ENCODE measurements at places on chromosomes 1 and 21.

GRCh38 chr1:26585471-26585870, 55.9 kb downstream of the RPS6KA1 start:
- DNase-seq: no peak

GRCh38 chr1:106526650-106527049, 529.8 kb upstream of the PRMT6 start:
- DNase-seq: no peak

DNA sequence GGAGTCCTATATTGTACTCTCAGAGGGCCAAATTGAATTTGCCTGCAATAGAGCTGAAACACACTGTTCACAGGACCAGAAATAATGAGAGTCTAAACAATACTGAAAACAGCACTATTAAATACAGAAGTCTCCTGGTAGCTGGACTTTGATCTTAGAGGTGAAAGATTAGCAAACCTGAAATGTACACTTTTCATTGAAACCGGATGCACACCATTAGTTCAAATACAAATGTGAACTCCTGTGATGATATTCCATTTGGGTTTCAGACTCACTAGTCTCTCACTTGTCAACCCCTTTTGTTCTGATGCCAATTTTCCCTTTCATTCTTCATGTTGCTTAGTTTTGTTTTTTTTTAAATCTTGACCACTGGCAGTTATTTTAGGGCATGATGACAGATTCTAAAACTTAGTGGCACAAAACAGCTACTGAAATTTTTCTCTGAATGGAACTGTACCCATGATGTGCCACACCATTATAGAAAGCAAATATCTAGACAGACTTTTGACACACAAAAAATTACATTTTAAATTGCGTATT, 5.9 kb upstream of the TNFSF4 start:
- DNase-seq: no peak

DNA sequence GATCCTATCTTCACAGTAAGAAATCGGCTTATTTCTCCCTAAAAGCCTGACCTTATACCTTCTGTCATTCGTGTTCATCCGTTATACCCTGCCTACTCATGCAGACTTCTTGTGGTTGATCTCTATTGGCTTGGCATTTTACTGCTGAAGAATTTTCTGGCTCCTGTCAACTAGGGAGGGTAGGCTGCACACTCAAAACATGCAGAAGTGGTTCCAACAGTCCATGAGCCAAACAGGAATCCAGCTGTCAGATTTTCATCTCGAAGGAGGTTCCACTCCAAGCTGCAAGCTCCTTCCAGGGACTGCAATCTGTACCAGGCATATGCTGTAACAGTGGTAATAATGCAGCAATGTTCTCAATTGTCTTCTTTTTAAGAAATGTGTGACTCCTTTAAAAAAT, 10.1 kb downstream of the DNAJC11 start:
- no peak for DNase-seq

- no peak for DNase-seq
Measured at GRCh38 chr1:226557424-226557823, 8.9 kb downstream of the STUM start.

DNA sequence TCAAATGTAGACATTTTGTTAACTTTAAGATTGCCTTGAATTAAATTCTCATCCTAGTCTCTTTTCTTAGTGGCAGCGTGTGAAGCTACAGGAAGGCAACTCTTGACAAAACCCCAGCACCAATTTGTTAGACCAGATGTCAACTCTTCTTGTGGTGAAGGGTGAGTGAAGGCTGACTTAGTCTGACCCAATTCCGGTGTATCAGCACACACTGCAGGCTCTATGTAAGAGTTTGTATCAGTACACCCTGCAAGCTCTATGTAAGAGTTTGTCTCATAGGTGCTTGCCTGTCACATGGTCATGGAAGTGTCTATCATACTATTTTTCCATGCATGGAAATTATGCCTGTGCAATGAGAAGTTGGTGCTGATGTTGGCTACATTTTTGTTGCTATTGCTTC, 16.8 kb downstream of the CR2 start:
- no peak for DNase-seq

GRCh38 chr1:177190308-177190970, 19.7 kb downstream of the BRINP2 start:
- DNase-seq: no peak

- DNase-seq: no peak
Measured at GRCh38 chr1:59183749-59184317, 113.1 kb upstream of the FGGY start.

DNA sequence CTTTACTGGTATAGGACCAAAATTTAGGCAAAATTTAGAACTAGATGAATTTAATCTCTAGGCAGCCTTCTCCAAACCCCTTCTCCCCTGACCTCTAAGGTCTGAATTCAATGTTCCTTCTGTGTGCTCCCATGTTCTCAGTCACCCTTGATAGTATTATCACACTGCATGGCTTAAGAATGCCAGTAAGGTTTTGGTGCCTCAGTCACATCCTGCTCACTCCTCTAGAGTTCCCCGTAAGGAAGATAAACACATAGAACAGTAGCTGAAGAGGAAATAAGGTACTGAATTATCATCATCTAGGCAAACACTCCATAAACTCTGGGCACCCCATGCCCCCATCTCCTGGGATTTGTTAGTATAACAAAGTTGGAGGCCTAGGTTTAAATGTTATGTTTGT, 18.2 kb downstream of the PRRX1 start:
- DNase-seq: no peak

DNA sequence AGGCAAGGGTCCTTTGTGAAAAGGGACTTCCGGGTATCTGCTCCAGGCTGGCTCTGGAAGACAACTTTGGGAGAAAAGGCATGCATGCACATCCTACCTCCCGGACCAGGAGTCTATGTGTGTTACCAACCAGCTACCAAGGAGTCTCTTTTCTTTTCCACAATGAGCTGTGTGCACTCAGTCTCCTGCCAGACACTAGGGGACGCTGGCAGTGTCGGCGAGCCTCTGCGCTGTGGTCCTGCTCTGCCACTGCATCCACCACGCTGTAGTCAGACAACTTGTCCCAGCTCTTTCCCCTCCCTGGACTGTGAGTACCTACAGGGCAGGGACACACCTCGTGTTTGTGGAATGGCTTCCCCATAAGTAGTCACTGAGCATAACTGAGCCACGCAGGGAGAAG, 5.1 kb upstream of the SSR2 start:
- DNase-seq: no peak

DNA sequence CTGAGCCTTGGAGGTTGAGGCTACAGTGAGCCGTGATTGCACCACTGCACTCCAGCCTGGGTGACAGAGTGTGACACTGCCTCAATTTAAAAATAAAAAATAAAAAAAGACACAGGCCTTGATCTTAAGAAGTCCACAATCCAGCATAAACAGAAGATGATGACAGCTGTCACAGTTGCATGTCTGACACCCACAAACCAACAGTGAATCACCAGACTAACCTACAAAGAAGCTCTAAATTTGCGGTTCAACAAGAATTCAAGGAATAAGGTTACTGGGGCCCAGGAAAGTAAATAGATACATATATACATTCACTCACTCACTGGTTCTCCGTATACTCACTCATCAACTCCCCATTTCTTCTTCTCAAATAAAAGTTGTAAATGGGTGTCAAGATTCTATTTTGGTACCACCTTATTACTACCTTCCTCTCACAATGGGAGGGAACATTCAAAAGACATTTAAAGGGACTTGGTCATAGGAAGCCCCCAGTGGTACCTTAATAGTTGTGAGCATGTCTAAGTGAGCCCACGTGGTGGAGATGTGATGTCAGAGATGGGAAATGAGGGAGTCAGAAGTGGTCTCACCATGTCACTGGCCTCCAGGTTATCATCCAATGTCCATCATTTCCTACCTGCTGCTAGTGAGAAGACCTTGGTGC, 66.9 kb upstream of the PRDX6 start:
- DNase-seq: no peak

DNA sequence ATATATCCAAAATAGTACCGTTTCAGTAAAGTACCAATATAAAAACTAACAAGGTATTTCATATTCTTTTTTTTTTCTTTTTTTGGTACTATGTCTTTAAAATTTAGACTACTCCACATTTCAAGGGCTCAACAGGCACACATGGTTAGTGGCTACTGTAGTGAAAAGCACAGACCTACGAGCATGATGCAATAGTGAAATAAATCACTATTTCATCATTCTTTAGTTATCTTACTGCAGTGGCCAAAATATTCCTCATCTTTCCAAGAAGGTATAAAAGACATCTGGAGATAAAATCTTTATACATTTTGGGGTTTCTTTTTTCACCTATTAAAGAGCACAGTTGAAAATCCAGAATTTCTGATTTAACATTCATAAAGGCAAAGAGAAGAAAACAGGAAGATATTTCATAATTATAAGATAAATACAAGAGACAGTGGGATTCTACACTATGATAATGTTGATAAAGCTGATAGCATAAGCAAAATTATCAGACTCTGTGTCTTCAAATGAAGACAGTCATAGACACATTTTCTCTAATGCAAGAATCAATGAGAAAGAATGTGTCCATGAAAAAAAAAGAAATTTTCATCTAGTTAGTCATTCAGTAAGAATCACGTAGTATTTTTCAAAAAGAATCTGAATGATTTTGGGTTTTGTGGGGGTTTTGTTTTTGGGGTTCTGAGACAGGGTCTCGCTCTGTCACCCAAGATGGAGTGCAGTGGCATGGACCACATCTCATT, 41.9 kb downstream of the CEP170 start:
- no peak for DNase-seq

- no peak for DNase-seq
Measured at GRCh38 chr1:236681219-236681618, 5.1 kb upstream of the ACTN2 start.

DNA sequence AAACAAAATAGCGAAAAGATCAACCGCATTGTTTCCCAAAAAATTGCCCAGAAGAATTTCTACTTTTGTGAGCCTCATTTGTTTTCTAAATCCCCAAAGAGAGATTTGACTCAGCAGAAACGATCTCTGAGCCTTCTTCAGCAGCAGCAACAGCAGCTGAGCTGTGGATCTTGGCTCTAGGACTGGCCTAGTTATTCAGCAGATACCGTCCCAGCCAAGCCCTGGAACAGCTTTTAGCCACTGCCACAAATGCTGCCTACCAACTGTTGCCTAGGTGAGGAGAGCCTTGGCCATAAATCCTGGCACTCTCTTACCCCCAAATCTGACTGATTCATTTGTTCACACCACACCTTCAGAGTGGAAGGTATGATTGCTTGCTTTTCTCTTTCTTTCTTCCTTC, 320.1 kb downstream of the TGFB2 start:
- no peak for DNase-seq

GRCh38 chr1:89943846-89944781, 50.8 kb upstream of the ZNF326 start:
- DNase-seq: no peak

GRCh38 chr1:172980456-172980855, 70.3 kb downstream of the TNFSF18 start:
- no peak for DNase-seq

DNA sequence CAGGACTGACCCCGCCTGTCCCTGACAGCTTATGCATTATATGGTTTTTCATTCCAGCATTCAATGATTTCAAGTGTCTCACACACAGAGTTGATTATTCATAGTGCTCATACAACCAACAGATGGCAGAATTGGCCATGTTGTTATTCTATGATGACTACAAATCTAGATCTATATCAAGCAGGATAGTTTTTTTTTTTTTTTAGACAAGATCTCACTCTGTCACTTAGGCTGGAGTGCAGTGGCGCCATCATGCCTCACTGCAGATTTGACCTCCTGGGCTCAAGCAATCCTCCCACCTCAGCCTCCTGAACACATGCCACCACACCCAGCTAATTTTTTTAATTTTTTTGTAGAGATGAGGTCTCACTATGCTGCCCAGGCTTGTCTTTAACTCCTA, 40.1 kb upstream of the LRRC8D start:
- DNase-seq: no peak

- no peak for DNase-seq
Measured at GRCh38 chr1:180264595-180264994, 34.5 kb downstream of the LHX4 start.

- no peak for DNase-seq
Measured at GRCh38 chr1:195328102-195328501, 1280.1 kb downstream of the KCNT2 start.

- no peak for DNase-seq
Measured at GRCh38 chr21:42465008-42465802, 30.8 kb downstream of the RSPH1 start.

- DNase-seq: no peak
Measured at GRCh38 chr1:22428672-22429071, 23.0 kb upstream of the ZBTB40 start.

DNA sequence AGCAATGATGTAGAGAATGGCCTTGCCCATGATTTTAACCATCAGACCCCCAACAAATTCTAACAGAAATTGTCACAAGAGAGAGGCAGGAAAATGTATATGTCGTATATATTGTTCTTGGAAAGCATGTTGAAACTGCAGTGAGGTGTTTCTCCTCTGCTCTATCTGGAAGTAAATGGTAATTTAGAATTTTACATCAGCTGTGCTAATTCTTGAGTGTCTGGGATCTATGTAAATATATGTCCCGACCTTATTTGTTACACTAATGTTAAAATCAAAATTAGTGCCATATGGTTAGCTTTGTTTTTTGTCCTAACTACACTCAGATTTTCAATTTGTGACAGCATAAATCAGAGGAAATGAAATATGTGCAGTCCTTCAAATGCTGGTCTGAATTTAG, 20.5 kb downstream of the ZBTB21 start:
- no peak for DNase-seq

GRCh38 chr1:234260578-234260977, 112.7 kb upstream of the COA6 start:
- no peak for DNase-seq

GRCh38 chr1:28521502-28522164, 15.8 kb downstream of the RCC1 start:
- no peak for DNase-seq

- DNase-seq: no peak
Measured at GRCh38 chr1:66476774-66477173, 57.2 kb upstream of the SGIP1 start.

GRCh38 chr1:226887006-226887405, 16.6 kb downstream of the PSEN2 start:
- DNase-seq: no peak

GRCh38 chr1:153771841-153772593, 3.2 kb upstream of the SLC27A3 start:
- no peak for DNase-seq

DNA sequence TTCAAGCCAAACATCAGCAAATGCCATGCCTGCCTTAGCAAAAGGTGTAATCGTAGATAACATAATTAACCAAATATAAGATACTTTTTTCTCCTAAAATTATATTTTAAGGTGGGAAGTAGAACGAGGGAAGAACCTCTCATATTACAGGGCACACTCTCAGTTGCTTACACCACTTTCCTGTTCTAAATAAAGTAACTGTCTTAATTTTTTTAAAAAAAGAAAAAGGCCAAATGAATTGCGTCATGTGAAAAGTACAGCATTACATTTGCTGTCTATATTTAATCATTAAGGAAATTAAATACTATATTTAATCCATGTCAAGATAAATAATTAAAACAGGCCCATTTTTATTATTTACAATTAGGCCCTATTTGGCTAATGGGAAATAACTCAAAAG, 23.7 kb downstream of the JAK1 start:
- no peak for DNase-seq

- DNase-seq: no peak
Measured at GRCh38 chr1:165895451-165895871, 68.0 kb downstream of the UCK2 start.

GRCh38 chr21:17201741-17202260, 311.0 kb upstream of the CXADR start:
- DNase-seq: no peak

- DNase-seq: no peak
Measured at GRCh38 chr1:165551469-165551868, 7.7 kb downstream of the LRRC52 start.

- no peak for DNase-seq
Measured at GRCh38 chr1:188270497-188270896, 1441.7 kb downstream of the PLA2G4A start.

Measured in activated T-helper 1 cell treated with anti-CD3 and anti-CD28 coated beads, Interleukin-2, amount 50 U/mL, for 16 hours (primary cell).